ENCODE measurements at places on chromosomes 16 and 17.

- DNase-seq, result no peak
Observed at GRCh38 chr17:56717471-56717870, 116.2 kb downstream of the C17orf67 start.

DNA sequence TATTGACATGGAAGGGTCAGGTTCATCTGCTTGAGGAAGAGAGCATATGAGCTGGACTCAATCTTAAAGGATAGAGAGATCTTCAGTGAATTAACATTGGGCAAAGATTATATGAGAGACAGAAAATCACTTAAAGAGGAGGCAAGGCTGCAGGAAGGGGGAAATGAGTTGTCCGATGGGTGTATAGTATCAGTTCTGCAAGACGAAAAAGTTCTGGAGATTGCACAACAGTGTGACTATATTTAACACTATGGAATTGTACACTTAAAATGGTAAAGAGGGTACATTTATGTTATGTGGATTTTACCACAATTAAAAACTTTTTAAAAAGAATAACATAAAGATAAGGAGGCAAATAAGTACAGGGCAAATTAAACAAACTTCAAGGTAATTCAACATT, 80.7 kb downstream of the HELZ start:
- DNase-seq, result peak; percentile 54

DNA sequence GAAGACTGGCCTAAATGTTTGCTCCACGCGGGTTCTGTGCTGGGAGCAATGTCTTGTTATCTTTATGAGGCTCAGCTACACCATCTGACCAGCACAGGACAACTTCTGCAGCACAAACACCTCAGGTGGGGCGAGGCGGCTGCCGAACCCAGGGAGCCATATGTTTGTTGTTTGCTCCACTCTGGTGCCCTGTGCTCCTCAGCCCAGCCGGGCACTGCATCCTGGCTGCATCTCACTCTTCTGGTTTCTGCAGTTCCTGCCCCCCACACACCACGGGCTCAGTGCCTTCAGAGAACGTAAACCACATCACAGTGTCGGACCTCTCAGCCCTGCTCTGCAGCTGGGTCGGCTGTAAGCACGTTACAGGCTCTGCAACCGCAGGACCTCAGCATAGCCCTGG, 32.4 kb downstream of the MXRA7 start:
- no peak for DNase-seq

DNA sequence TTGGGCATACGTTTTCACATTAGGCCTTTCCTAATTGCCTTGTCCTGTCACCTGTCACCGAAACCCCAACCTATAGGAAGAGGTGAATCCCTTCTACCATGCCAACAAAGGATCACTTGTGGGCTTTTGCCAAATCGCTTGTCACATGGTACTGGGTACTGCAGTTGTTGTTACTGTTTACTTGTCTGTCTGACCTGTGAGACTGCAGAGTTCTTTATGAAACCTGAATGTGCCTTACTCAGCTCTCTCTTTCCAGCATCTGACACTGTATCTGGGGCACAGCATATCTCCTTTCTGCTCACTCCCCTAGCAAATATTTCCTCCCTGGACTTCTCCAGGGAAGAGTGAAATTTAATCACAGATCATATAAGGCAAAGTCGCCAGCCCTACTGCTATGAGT, 1272.4 kb downstream of the CDH8 start:
- DNase-seq, result no peak

DNA sequence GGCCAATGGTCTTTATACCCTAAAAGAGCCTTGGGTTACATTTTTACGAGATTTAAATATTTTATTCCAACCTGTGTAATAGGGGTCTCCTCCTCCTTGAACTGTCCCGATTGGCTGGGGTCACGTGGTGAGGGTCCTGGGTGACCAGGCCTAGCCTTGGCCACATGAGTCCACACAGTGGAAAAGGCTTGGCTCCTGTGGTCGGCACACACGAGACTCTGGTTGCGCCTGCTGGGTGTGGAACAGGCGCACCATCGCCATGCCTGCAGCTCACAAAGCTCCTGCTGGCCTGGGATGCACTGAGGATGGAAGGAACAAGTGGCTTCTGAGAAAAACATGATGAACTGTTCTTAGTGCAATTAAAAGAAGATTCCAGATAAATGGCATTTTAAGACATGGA, 103.9 kb upstream of the ZNF750 start:
- no peak for DNase-seq

GRCh38 chr17:45171338-45172231, 9.9 kb downstream of the HEXIM2 start:
- DNase-seq, result no peak

GRCh38 chr17:50939542-50939794, 73.3 kb upstream of the TOB1 start:
- no peak for DNase-seq

- DNase-seq, result no peak
Observed at GRCh38 chr17:1511290-1511689, 5.1 kb downstream of the INPP5K start.

DNA sequence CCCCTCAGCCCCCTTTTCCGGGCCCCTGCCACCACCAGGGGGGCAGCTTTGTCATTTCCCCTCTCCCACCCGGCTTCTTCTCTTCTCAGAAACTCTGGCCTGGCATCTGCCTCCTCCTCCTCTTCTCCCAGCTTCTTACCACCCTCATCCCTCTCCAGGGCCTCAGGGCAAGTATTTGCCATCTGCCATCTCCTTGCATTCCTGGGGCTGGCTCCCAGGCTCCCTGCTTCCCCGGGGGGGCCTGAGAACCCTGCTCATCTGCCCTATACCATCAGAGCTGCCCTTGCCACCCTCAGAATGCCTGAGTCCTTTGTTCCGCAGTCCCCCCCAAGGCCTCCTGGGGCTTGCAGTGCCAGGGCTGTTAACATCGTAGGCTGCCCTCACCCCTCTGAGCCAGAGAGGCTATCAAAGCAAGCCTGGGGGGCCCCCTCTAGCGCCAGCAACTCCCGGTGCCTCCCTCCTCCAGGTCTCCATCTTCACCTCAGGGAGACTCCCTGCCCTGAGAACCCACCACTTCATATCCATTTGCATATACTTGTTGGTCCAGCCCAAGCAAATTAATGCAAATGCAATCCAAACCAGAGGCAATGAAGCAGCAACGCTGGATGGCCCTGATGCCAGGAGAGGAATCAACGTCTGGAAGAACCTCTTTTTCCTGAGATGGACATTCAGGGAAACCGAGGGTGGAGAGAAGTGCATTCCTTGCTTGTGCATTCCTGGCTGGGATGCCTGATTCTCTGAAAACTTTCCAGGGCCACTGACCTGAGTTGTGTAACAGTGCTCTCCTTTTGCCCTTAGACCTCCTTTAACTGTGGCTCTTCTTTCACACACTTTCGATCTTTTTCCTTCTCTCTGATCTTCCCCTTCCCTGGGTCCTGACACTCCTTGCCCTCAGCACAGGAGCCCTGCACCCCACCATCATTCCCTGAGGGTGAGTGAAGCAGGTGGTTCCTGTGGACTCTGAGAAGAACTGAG, 20.7 kb upstream of the SP2 start:
- no peak for DNase-seq

GRCh38 chr17:47741793-47742145, 8.7 kb downstream of the TBX21 start:
- DNase-seq, result no peak

- no peak for DNase-seq
Observed at GRCh38 chr16:57979006-57979585, 8.2 kb upstream of the CNGB1 start.
